ENCODE measurements at places on chromosomes 1 and 21. TPM values are rescaled to one million over a fixed set of nuclear protein-coding genes. Genes with fewer than 3 reads are reported as not detected.

DNA sequence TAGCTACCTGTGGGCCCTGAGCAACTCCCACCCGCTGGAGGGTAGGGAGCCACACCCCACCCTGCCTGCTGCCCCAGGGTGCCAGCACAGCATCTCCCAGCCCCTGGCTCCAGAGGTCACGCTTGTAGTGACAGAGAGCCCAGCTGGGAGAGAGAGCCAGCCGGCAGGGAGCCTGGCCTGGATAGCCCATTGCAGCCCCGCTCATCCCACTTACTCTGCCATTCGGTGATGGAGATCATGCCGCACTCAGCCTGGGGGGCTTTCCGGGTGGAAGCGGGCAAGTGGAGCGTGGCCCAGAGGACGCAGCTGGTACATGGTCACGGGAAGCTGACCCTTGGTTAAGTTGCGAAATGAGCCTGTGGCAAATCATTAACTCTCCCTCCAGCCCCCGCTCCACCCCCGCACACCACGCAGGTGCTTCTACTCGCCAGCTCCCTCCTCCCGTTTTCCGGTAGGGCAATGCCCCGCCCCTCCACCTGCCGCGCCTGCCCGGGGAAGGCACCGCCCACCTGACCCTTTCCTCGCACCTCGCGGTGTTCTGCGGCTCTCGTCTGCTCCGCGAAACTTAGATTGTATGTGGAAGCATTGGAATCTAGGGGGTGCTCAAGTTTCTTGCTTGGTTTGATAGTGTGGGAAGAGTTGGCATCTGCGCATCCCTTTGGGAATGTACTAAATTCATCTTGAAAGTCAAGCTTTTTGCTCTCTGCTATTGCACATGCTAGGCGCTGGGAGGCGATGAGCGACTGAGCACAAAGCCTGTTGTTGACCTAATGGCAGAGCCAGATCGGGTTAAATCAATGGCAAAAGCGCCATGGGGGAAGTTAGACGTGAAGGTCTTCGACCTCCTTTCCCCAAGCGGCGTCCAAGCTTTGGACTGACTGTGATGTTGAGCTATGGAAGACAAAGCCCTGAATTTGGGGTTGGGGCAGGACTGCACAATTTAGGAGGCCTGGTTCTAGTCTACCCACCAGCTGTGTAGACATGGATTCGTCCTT is at the start of gene GOLT1A:
Gene GOLT1A (minus strand): TSS at position 321 of the 995 bp plus-strand sequence. CDS start 82 bp downstream, at position 239.
- H3K36me3 ChIP-seq, result no peaks in the 10 kb centered on the region
- no peak for DNase-seq
- peaks cover 16% of the 10 kb centered on the region for H3K27me3 ChIP-seq
- peak within 1 kb of the TSS; percentile 68 for H3K4me3 ChIP-seq

- no peaks in the 10 kb centered on the region for H3K36me3 ChIP-seq
- peak overlapping the region; percentile 95 for H3K4me3 ChIP-seq
- DNase-seq, result no peak
- H3K4me1 ChIP-seq, result peaks cover 59% of the 10 kb centered on the region
- H3K27me3 ChIP-seq, result no peaks in the 10 kb centered on the region
These were observed 1.4 kb downstream of the S100A6 start for GRCh38 chr1:153534226-153534924.

- no peak overlapping the region for H3K4me3 ChIP-seq
- H3K36me3 ChIP-seq, result no peaks in the 10 kb centered on the region
- H3K27ac ChIP-seq, result peak overlapping the region; percentile 45
- no peak for DNase-seq
These were observed 41.5 kb upstream of the SRSF10 start for GRCh38 chr1:24021403-24022266.

- H3K36me3 ChIP-seq, result no peaks in the 10 kb centered on the region
- H3K27ac ChIP-seq, result no peak overlapping the region
- peaks cover 27% of the 10 kb centered on the region for H3K27me3 ChIP-seq
- H3K4me3 ChIP-seq, result no peak overlapping the region
- no peak for DNase-seq
These were observed 16.1 kb upstream of the VAMP4 start for GRCh38 chr1:171758011-171758410.

GRCh38 chr1:248850124-248850523 is 8.8 kb downstream of the ZNF692 start:
- H3K4me3 ChIP-seq, result no peak overlapping the region
- peaks cover 9% of the 10 kb centered on the region for H3K4me1 ChIP-seq
- DNase-seq, result no peak
- no peaks in the 10 kb centered on the region for H3K27me3 ChIP-seq
- peaks cover 11% of the 10 kb centered on the region for H3K36me3 ChIP-seq

DNA sequence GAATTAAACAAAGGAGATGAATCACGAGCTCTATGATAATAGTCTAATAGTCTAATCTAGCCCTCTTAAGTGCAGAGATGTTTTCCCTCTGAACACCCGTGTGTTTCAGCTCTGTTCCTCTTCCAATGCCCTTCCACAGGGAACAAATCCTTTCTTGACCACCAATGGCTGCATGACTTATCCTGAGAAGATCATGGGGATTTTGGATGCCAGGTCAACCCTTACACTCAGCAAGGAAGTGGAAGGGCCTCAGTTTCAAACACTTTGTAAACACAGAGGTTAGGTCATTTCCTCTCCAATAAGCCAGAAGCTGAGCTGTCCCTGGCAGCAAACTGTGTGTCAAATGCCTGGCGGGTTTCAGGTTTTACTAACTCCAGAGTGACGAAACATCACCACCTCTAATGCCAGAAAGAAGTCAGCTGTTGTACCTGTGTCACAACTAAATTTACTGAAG is 200.0 kb downstream of the GABPA start:
- H3K27me3 ChIP-seq, result no peaks in the 10 kb centered on the region
- peaks cover 8% of the 10 kb centered on the region for H3K4me1 ChIP-seq
- no peak overlapping the region for H3K27ac ChIP-seq
- no peak for DNase-seq

The AADACL4 gene
- not detected for total RNA-seq

The NPPB gene
- not detected for total RNA-seq

The GNG12 gene
- not detected for total RNA-seq

The SHISA4 gene
- total RNA-seq, result 0.63 TPM
